Heart right ventricle (tissue), 16 donors: ENCODE measurements at places on chromosomes 7 and 10.
A peak's percentile ranks its signal among the peaks of the same experiment; 100 is the strongest.

DNA sequence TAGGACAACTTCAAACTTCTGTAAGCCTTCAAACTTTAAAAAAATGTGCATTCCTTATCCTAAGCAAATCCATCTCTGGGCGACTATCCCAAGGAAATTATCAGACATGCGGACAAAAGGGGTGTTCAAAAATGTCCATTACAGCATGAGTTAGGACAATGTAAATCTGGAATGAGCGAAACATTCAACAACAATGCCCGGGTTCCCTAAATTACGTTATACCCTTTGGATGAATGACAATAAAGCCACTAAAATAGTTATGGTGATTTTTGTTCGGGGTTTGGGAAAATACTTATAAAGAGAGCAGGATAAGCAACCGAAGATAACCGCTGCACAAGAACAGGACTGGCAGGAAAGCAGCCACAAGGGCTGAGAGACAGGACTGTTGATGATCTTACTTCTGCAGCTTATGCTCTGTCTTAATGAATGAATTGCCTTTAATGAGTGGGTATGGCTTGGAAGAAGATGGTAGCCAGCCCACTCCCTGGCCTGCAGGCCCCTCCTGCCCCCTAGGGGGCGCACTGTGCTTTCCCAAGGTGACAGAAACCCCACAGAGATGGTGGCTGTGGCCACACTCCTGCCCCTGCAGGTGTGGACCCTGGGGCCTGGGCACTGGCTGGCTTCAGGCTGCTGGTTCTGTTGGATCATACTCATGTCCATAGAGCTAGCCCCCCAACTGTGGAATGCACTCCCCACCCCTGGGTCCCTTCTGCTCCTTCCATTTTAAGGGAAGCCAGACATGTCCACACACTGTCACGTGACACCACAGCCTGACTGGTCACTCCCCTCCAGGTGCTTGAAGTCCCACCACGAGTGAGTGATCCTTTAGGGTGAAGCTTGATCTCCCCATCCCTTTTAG, 45.0 kb downstream of the ZCCHC24 start:
- DNase-seq: peak; percentile 64

DNA sequence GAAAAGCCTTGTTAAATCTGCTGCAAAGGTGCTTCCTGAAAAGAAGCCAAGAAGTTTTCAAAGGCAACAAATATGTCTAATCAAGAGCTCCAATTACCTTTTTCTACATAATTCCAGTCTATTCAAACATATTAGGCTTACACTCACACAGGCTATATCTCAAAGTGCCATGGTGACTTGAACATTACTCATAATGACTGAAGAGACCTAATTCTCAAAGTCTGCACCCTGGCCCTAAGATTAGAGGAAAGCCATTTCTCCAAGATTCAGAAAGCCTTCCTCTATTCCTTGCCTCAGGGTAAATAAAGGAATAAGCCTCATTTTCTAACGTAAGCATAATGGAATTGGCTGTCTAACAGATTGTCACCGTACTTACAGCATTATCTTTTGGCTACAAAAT, 78.3 kb upstream of the THSD7A start:
- no peak for DNase-seq

GRCh38 chr10:132133449-132134240, 53.1 kb upstream of the DPYSL4 start:
- no peak for DNase-seq

GRCh38 chr10:84440781-84441180, 112.4 kb downstream of the CCSER2 start:
- no peak for DNase-seq

GRCh38 chr10:119644205-119644814, 6.9 kb upstream of the BAG3 start:
- no peak for DNase-seq

- no peak for DNase-seq
Observed at GRCh38 chr10:118983263-118983662, 46.3 kb upstream of the NANOS1 start.

GRCh38 chr7:124261710-124262109, 228.8 kb upstream of the TMEM229A start:
- DNase-seq: no peak

DNA sequence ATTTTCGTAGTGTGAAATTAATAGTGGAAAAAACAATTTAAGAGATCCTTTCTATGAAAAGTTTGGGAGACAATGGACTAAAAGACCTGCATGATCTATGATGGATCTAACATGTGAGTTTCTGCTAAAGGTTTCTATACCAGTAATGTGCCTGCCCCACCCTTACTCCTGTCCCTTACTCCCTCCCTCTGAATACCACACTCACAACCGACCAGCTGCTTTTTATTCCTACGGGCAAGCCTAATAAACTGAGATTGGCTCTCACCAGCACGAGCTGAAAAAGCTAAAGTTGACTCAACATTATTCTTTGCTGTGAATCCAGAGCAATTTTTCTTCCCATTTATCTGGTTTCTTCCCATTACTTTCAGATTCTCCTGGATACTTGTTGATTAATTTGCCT, 17.8 kb upstream of the REEP3 start:
- no peak for DNase-seq

DNA sequence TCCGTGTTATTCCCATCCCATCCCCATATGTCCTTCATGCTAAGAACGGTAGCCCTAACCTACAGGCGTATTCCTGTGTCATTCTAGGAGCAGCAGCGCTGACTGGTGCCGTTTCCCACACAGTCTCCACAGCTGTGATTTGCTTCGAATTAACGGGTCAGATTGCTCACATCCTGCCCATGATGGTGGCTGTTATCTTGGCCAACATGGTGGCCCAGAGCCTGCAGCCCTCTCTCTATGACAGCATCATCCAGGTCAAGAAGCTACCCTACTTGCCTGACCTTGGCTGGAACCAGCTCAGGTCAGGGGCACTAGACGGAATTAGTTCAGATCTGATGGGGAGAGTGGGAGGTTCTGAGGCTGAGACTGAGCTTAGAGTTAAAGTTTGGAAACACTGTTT, 20.7 kb downstream of the FAM131B start:
- DNase-seq: no peak

DNA sequence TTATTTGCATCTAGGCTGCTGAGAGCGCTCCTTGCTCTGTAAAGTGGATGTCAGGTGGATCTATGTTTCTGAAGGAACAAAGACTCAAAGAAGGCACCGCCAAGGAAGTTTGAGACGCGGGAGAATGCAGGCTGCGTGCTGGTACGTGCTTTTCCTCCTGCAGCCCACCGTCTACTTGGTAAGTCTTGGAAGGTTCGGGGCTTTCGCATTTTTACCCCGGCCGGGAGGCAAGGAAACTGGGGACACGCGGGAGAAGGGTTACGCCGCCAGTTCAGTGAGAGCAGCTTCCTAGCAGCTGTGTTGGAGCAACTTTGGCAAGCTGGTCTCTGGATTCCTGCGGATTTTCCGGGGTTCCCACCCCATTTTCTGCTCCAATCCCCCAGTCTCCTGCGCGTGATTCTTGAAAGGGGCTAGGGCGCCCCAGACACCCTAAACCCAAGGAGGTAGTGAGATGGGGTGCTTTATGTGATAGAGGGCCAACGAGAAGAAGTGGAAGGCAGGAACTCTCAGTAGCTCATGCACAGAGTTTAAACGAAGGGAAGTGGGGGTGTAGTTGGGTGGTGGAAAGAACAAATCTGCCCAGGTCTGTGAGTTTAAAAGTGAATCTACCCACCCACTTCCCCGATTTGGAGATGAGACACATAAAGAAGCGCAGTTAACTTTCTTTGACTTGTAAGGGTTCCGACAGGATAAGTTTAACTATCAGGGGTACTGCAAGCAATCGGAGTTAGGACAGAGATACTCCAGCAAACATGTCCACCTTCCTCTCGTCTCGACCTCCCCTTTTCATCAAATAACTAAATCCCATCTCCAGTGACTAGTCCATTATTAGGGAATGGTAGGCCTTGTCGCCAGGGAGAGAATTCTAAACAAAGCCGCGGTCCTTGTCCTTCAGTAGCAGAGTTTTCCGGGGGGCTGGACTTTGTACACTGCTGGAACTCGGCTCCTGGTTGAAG, 2.5 kb downstream of the NXPH1 start:
- DNase-seq: no peak

DNA sequence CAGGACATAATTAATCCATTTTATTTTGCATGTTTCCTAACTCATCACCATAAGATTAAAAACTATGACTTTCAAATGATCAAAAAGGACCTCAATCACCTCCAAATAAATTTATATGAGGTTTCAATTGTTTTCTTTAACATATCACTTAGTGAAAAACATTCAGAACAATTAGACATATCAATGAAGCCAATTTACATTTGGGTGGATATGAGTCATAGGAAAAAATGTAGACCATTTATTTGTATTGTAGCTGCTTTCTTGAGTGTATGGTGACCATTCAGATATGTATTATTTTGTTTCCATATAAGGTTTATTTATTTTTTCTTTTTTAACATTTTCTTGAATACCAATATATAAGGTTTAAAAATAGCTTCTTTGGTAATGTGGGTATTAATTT, 13.3 kb upstream of the EXOC6 start:
- DNase-seq: no peak

DNA sequence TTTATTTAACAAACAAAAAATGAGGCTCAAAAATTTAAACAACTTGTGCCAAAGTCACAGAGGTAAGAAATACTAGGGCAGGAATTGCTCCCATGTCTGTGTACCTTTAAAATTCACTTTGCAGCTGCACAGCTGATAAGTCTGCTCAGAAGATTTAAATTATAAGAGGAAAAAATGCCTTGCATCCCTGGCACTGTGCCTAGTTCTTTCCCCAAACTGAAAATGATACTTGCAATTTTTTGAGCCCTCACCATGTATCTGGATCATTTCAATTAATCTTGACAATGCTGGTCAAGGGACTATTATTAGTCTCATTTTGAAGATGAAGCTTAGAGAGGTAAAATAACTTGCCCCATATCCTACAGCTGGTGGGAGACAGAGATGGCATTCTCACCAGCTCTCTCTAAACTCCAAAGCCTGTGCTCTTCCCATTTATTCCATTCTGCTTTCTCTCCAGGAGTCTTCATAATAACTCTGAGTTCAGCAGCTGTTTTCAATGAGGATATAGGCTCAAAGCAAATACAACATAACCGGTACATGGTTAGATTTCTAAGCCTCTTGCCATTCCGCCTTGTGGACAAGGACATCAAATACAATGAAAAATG, 350.5 kb upstream of the LRRTM3 start:
- DNase-seq: no peak

DNA sequence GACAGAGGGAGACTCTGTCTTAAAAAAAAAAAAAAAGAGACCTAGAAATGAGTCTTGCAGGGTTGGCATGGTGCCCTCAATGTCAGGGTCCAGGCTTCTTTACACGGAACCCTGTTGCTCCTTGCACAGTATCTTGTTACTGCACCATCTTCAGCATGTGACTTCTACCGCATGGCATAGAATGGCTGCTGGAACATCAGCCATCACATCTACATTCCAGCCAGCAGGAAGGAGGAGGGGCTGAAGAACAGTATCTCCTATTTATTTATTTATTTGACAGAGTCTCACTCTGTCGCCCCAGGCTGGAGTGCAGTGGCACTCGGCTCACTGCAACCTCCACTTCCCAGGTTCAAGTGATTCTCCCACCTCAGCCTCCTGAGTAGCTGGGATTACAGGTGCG, 3.7 kb upstream of the ACHE start:
- no peak for DNase-seq

DNA sequence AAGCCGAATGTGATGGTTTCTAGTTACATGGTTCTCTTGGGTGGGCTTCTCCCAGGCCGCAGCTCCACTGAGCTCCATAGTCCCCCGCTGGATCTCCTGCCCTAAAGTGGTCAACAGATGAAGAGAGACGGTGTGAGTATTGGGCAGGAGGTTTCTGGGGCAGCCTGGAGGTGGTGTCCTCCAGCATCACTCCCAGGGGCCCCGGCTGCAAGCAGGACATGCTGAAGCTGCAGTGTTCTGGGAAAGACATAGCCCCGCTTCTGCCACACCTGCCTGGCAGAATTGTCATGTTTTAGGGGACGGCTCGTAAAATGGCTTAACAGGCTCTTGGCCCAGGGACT, 40.4 kb downstream of the CALML3 start:
- DNase-seq: no peak

GRCh38 chr7:157550300-157551275, 213.8 kb downstream of the DNAJB6 start:
- no peak for DNase-seq

- no peak for DNase-seq
Observed at GRCh38 chr10:101451261-101451660, 97.3 kb downstream of the BTRC start.

GRCh38 chr7:105690325-105690945, 109.1 kb upstream of the EFCAB10 start:
- no peak for DNase-seq

- DNase-seq: no peak
Observed at GRCh38 chr7:85705076-85705475, 518.2 kb upstream of the SEMA3D start.

DNA sequence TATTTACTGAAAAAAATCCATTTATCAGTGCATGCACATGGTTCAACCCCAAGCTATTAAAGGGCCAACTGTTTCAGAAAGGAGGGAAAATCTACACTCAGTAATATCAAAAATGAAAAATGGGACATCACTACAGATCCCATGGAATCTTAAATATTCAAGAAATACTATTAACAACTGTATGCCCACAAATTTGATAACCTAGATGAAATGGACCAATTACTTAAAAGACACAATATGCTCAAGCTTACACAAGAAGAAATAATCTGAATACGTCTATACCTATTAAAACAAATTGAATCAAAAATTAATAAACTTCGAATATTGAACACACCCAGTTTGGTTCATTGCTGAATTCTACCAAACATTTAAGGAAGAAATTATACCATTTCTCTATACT, 87.9 kb downstream of the KMT2C start:
- DNase-seq: no peak

- DNase-seq: no peak
Observed at GRCh38 chr10:60377955-60378354, 11.7 kb downstream of the ANK3 start.

DNA sequence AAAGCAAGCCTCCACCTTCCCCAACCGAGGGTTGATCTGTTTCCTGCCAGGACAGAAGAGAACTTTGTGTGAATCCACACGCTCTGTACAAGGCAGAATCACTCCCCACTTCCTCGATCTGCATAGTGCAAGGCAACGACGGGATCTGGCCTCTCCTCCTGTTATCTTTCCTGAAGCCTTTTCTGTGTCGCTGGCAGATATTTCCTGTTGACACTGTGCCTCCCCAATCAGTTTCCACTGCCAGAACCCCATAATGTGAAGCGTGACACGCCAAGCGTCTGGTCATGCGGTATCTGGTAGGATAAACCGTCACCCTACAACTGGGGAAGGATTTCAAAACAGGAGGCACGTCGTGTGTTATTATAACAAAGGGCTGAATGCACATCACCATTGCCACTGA, 57.2 kb downstream of the FAM171A1 start:
- no peak for DNase-seq

DNA sequence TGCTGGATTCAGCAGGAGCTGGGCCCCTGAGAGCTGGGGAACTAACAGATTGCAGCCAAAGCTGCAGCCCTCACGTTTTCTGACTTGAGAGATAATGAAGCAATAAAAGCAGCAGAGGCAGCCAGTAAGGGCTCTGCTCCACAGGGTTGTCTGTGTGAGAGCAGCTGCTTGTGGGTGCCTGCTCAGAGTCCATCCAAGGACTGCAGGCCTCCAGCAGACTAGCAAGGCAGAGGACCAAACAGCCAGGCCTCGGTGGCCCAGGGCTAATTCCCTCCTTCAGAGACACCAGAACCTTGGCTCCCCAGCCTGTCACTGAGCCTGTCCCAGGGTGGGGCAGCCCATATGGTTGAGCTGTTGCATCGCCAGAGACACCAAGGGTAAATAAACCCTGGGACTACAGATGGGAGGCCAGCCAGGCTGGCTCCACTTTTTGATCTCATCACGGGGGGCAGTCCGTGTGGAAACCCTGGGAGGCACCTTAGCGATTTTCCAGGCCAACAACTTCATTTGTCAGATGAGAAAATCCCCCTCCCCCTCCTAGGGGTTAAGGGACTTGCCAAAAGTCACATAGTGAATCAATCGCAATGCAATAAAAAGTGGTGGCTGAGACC, 229.2 kb downstream of the WDR11 start:
- peak; percentile 30 for DNase-seq
